Activated gamma-delta T cell treated with anti-CD3 and anti-CD28 coated beads, Interleukin-2, amount 50 U/mL, for 16 hours (primary cell): ENCODE measurements at places on chromosomes 3 and 15.

- no peak for DNase-seq
Measured at GRCh38 chr3:177470197-177470941, 273.1 kb upstream of the TBL1XR1 start.

- DNase-seq: no peak
Measured at GRCh38 chr3:38805765-38806386, 10.1 kb downstream of the SCN10A start.

GRCh38 chr3:46946856-46947545 is 29.5 kb downstream of the CCDC12 start:
- DNase-seq: peak; percentile 71

DNA sequence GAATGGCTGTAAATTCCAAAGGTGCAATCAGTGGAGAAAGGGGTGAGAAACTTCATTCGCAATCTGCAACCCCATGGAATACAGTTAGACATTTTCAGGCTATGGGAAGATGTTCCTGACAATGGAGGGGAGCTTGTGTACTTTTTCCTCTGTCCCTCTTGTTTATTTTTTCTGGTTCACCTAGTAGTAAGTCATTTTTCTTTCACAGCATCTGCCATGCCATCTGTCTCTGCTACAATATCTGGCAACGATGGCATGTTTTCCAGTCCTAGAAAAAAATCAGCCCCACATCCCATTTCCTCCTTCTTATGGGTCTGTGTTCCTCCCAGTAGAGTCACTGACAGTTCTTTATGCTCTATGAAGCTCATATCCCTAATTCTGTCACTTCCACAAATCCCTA is 76.0 kb downstream of the SSR3 start:
- no peak for DNase-seq

GRCh38 chr15:66815318-66815717 is 113.3 kb downstream of the SMAD6 start:
- DNase-seq: no peak

DNA sequence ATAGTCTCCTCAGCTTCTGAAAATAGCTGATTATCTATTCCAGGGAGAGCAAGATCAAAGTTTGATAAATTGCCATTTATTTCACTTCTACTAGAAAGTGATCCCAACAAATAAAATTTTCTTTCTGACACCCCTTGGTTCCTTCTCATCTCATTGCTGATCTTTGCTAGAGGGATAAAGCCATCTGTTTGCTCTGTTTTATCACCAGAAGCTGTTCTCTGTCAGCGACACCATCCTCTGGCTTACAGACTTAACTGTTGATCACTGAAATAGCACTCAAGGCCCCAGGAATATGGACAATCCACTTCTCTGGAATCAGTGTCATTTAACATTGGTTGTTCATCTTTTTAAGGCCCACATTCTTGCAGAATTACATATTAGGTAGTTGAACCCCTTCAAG is 219.0 kb downstream of the LSAMP start:
- no peak for DNase-seq

DNA sequence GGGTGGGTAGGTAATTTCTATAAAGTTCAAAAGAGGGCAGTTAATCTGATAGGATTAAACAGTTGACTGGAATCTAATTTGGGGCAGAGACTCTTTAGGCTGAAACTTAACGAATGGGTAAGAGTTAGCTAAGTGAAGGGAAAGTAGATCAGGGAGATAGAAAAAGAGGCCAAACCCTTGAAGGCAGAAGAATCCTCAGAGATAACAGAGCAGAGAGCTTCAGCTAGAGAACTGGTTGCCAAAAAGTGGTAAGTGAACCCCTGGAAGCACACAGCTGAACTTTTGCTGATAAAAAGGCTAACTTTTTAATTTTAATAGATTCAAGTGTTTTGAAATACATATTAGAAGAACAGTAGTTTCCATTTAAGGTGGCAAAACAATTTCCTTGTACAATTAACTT is 99.2 kb downstream of the FHIT start:
- DNase-seq: no peak

DNA sequence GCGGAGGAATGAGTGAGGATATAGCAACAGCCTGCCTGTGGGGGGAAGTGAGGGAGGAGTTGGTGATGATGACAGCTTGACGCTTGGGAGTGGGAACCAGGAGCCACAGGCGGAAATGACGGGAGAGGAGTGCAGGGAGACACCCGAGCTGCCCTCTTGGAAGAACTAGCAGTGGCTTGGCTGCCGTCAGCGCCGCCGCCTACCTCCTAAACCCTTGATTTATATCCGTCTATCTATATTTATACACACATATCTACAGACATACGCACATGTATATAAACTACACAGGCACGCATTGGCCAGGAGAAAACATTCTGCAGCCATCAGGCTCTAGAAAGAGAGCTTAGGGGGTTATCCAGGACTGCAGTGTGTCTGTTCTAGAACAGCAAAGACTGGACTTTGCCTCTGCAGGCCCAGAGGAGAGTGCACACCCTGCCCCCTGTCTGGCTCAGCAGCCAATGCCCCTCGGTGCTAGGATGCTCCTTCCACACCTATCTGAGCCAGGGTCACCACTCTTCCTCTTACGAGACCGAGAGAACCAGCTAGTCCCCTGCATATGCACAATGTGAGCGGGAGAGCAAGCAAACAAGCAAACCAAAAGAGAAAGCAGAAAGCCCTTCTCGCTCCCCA is 45.3 kb upstream of the MAGEF1 start:
- DNase-seq: no peak

DNA sequence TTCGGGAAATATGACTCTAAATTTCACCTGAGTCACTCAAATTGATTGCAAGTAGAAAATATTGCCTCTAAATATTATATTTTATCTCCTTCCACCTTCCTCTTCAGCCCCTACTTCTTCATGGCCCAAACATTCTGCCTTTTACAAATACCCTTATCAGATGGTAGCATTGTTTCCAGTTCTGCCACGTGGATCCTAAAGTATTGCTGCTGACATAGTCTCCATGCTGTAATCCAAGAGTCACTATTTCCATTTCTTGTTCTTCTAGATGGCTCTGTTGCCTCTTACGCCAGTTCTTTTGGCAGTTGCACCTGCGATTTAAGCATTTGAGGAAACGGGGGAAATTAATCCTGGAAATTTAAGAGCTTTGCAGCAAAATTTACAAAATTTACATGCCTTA is 13.6 kb downstream of the LMOD3 start:
- no peak for DNase-seq

DNA sequence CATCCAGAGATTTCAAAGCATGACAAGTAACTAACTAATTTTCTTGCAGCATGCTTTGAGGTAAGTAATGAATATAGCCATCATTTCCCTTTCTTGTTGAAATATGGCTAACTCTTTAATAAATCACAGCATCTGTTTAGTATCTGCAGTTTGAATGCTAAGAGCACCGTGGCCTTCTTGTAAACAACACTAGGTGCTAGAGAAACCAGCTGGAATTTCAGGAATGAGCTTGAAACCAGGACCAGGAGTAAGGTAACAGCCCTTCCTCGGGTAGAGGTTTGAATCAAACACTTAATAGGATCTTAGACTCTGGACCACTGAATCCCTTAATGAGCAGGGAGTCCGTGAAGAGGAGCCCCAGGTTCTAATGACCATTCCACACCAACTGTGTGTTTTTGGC is 13.6 kb downstream of the CALML4 start:
- no peak for DNase-seq

DNA sequence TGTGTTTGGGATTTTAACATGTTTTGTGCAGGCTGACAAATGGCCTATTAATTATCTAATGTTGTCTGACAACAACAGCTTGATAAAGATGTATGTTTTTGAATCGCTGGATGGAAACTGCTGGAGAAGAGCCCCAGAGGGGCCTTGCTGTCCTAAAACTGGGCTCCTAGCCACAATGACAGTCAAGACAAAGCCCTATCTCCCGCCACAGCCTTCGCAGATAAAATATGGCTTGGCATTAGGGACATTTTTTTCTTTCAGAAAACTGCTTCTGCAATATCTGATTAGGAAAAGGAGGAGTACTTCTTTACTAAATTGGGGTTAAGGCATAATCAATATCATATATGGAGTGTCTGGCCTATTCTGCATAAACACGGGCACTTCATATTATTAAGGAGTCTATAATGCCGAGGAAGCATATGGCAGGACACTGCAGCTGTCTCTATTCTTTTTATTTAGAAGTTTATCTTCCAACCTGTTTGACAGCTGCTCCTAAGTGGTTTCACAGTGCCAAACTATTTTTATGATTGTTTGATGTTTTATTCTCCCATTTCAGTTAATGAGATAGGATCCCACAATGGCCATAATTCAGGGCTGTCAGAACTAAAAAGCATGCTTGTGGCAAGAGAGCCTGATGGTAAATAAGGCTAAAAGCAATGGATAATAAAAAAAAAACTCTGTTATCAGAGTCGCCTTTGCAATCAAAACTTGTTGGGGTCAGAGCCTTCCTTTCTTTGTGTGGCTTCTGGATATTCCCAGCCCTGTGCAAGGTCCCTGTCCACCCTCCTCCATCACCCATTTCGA is 210.1 kb downstream of the MECOM start:
- no peak for DNase-seq

DNA sequence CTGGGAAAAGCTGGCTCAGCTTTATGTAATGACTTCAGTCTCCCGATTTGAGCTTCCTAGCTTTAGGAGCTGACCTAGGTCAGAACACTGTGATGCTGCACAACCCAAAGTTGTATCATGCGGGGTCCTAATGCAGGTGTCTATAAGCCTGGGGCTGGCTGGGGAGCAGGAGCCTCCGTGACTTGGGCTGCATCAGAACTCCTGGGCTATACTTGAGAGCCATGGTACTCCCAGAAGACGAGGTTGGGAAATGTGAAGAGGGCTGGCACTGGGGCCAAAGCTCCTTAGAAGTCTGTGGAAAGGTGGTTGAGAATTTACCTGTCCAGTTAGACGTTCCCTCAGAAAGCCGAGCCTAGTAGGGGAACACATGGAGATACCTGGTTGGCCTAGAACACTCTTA is 57.0 kb downstream of the BSN start:
- no peak for DNase-seq

- DNase-seq: no peak
Measured at GRCh38 chr3:155664925-155665695, 79.8 kb downstream of the PLCH1 start.

DNA sequence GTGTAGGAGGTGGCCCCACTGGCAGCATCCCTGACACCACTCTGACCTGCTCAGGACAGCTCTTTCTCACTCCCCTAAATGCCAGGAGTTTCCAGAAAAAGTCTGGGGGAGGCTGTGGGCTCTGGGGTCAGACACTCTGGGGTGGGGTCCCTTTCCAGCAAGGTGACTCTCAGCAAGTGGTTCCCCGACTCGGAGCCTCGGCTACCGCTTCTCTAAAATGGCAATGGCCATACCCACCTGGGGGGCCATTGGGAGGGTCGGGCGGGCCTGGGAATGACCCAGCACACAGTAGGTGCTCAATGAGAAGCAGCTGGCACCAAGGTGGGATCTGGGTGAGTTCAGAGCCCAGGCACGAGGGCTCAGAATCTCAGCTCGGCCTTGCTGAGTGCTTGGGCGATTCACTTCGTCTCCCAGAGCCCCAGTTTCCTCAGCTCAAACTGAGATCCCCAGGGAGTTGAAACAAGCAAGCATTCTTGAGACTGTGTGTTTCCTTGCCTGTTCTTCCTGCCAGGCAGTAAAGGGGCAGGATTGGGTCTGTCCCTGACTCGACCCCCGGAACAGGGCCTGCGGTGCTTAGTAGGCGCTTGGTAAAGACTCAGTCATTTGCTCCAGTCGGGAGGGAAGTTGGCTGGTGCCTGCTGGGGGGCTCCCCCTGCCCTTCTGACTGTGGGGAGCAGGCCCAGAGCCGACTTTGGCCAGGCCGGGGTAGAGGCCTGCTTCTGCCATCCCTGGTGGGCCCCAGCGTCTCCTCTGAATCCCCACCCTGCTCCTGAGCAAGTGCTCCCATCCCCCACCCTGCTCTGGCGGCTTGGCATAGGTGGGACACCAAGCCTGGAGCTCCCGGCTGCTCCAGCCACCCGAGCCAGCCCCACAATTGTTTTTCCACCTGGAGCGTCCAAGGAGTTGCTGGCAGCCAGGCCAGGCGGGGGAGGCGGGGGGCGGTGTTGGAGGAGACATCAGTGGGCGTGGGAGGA is 32.9 kb upstream of the FBLN2 start:
- no peak for DNase-seq

- no peak for DNase-seq
Measured at GRCh38 chr3:139309061-139309591, 34.7 kb upstream of the MRPS22 start.

GRCh38 chr3:9201955-9202354 is 47.5 kb downstream of the SRGAP3 start:
- DNase-seq: no peak

DNA sequence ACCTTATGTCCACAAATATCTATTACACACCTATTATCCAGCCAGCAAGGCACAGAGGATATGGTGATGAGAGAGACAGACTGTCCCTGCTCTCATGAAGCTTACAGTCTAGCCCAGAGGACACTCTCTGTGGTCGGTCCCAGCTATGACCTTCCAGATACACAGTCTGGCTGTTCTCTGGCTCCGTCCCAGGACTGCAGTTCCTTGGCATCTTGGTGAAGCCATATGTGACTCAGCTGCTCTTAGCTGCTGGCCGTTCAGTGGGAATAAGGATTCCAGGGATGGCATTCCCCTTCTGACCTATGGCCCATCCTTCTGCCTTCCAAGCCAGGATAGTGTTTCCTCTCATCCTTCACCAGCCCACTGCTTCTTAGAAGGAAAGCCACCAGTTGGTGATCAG is 30.8 kb downstream of the MEX3B start:
- DNase-seq: no peak

GRCh38 chr3:122727294-122727693 is 46.7 kb downstream of the PARP14 start:
- DNase-seq: no peak

- DNase-seq: no peak
Measured at GRCh38 chr15:32831485-32831884, 113.7 kb downstream of the GREM1 start.

- DNase-seq: no peak
Measured at GRCh38 chr3:13095408-13095937, 22.2 kb upstream of the IQSEC1 start.

DNA sequence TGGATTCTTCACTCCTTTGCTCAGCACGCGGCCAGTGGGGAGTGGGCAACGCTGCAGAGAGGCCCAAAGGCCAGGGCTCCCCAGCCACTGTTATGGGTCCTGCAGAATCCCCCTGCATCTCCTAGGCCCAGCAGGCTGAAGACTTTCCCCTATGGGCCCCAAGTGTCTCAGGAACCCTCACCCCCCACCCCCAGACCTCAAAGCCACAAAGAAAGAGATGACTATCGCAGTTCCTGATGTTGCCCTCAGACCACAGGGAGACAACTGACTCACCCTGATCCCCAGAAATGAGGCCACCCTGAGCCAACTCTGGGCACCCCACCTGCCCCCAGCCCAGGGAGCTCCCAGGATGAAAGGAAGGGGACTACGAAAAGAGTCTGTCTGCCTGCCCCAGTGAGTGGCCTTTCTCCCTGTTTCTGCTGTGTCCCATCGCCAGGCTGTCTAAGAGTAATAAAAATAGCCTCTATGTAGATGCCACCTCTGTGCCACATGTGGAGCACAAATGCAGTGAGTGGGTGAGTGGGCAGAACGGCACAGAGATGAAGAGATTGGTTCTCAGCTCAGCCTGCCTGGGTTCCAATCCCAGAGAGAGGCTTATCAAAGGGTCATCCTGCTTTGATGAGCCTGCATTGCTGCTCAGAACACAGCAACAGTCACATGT is 283.0 kb downstream of the UACA start:
- DNase-seq: peak; percentile 56

GRCh38 chr3:22713936-22714335 is 489.2 kb upstream of the UBE2E2 start:
- DNase-seq: no peak

- DNase-seq: no peak
Measured at GRCh38 chr3:180575571-180575970, 26.4 kb upstream of the TTC14 start.
